ENCODE measurements at places on chromosomes 4 and X. TPM values are rescaled to one million over a fixed set of nuclear protein-coding genes. Genes with fewer than 3 reads are reported as not detected.
A peak's percentile ranks its signal among the peaks of the same experiment; 100 is the strongest.

GRCh38 chr4:155722816-155723499, 35.9 kb upstream of the GUCY1B1 start:
- no peak overlapping the region for H3K27ac ChIP-seq
- DNase-seq: no peak
- H3K4me3 ChIP-seq: no peak overlapping the region
- H3K27me3 ChIP-seq: no peaks in the 10 kb centered on the region

DNA sequence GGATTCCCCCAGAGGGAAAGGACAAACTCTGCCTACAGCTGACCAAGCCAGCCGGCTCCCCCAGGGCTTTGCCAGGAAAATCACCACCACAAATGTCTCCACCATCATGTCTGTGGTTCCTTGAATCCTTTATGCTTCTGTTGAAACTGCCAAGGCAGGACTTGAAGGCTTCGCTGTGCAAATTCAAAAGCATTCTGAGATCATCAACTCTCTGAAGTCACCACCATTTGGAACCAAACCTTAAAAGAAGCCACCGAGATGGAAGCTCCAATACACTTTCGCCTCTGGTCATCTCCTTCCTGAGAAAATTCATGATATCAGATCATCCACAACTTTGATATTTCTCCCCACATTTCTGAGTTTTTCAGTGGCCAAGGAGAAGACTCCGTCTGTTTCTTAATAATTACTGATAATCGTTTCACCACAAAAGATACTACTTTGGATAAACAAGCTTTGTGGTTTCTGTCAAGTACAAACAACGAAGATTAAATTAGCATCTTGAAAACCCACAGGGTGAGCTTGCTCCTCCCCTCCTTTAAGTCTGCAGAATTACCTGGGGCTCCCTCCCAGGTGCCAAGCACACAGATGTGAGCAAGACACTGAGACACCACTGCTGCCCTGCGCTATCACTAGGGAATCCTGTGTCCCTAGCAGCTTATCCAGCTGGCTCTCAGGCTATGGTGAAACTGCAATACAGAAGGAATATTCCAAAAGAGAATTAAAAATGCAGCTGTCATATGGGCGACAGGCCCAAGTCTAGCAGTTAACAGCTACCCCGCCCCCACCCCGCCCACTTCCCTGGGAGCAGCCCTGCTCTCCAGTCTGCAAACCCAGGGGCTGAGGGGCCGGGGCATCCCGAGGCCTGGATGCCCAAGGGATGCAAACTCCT, 125.0 kb upstream of the TBL1X start:
- no peaks in the 10 kb centered on the region for H3K36me3 ChIP-seq
- H3K4me1 ChIP-seq: peaks cover 52% of the 10 kb centered on the region
- no peaks in the 10 kb centered on the region for H3K27me3 ChIP-seq
- peak; percentile 57 for DNase-seq
- H3K4me3 ChIP-seq: peak overlapping the region; percentile 24

GRCh38 chr4:136664988-136665387, 867.3 kb downstream of the PCDH18 start:
- H3K27me3 ChIP-seq: no peaks in the 10 kb centered on the region
- DNase-seq: no peak
- no peak overlapping the region for H3K27ac ChIP-seq
- H3K4me3 ChIP-seq: no peak overlapping the region
- no peaks in the 10 kb centered on the region for H3K36me3 ChIP-seq

The TMPRSS11E gene
- not detected for total RNA-seq

GRCh38 chr4:94746746-94747145, 11.0 kb upstream of the BMPR1B start:
- no peak for DNase-seq
- no peak overlapping the region for H3K27ac ChIP-seq
- no peaks in the 10 kb centered on the region for H3K4me1 ChIP-seq
- H3K36me3 ChIP-seq: no peaks in the 10 kb centered on the region
- no peak overlapping the region for H3K4me3 ChIP-seq
- H3K27me3 ChIP-seq: no peaks in the 10 kb centered on the region

GRCh38 chr4:69484011-69484410, 11.7 kb downstream of the UGT2B4 start:
- H3K36me3 ChIP-seq: no peaks in the 10 kb centered on the region
- no peak for DNase-seq
- no peak overlapping the region for H3K4me3 ChIP-seq
- H3K27ac ChIP-seq: no peak overlapping the region

- no peaks in the 10 kb centered on the region for H3K27me3 ChIP-seq
- H3K36me3 ChIP-seq: no peaks in the 10 kb centered on the region
- H3K27ac ChIP-seq: no peak overlapping the region
- H3K4me1 ChIP-seq: no peaks in the 10 kb centered on the region
- no peak overlapping the region for H3K4me3 ChIP-seq
Measured at GRCh38 chrX:149312988-149313387, 192.1 kb downstream of the IDS start.

GRCh38 chr4:118842055-118842454, 6.1 kb upstream of the SEC24D start:
- no peak overlapping the region for H3K27ac ChIP-seq
- no peak overlapping the region for H3K4me3 ChIP-seq
- H3K4me1 ChIP-seq: no peaks in the 10 kb centered on the region
- no peak for DNase-seq

GRCh38 chr4:115360431-115360830, 247.0 kb upstream of the NDST4 start:
- no peaks in the 10 kb centered on the region for H3K36me3 ChIP-seq
- DNase-seq: no peak
- no peaks in the 10 kb centered on the region for H3K27me3 ChIP-seq

The BEND2 gene
- not detected for total RNA-seq

DNA sequence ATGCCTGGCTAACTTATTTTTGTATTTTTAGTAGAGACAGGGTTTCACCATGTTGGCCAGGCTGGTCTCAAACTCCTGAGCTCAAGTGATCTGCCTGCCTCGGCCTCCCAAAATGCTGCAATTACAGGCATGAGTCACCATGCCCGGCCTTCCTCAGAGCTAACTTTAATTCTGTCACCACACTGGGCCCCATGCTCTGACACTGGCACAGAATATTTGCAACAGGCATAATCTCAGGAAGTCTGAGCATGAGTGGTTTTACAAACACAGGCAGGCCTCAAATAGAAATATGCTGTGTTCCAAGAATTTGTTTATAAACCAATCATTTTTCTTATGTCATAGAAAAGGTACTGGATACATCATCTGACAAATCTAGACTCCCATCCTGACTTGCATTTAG, 32.7 kb upstream of the FAM9C start:
- H3K36me3 ChIP-seq: no peaks in the 10 kb centered on the region
- H3K4me1 ChIP-seq: peaks cover 67% of the 10 kb centered on the region
- peak overlapping the region; percentile 21 for H3K27ac ChIP-seq
- no peak for DNase-seq
- no peak overlapping the region for H3K4me3 ChIP-seq
- H3K27me3 ChIP-seq: no peaks in the 10 kb centered on the region

- H3K27ac ChIP-seq: no peak overlapping the region
- H3K4me3 ChIP-seq: no peak overlapping the region
- no peaks in the 10 kb centered on the region for H3K36me3 ChIP-seq
- peaks cover 4% of the 10 kb centered on the region for H3K27me3 ChIP-seq
Measured at GRCh38 chr4:26001413-26001812, 87.4 kb downstream of the SMIM20 start.

- no peak for DNase-seq
- H3K4me1 ChIP-seq: no peaks in the 10 kb centered on the region
- no peaks in the 10 kb centered on the region for H3K27me3 ChIP-seq
- no peak overlapping the region for H3K4me3 ChIP-seq
Measured at GRCh38 chr4:161642708-161643107, 521.1 kb downstream of the FSTL5 start.

DNA sequence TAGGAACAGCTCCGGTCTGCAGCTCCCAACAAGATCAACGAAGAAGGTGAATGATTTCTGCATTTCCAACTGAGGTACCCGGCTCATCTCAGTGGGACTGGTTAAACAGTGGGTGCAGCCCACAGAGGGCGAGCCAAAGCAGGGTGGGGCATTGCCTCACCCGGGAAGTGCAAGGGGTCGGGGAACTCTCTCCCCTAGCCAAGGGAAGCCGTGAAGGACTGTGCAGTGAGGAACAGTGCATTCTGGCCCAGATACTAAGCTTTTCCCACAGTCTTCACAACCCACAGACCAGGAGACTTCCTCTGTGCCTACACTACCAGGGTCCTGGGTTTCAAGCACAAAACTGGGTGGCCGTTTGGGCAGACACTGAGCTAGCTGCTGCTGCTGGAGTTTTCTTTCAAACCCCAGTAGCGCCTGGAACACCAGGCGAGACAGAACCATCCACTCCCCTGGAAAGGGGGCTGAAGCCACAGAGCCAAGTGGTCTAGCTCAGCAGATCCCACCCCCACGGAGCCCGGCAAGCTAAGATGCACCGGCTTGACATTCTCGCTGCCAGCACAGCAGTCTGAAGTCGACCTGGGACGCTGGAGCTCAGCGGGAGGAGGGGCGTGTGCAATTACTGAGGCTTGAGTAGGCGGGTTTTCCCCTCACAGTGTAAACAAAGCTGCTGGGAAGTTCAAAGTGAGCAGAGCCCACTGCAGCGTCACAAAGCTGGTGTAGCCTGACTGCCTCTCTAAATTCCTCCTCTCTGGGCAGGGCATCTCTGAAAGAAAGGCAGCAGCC, 84.6 kb downstream of the THOC2 start:
- H3K36me3 ChIP-seq: peaks cover 15% of the 10 kb centered on the region
- peaks cover 8% of the 10 kb centered on the region for H3K4me1 ChIP-seq
- H3K4me3 ChIP-seq: no peak overlapping the region
- H3K27me3 ChIP-seq: no peaks in the 10 kb centered on the region
- no peak overlapping the region for H3K27ac ChIP-seq

DNA sequence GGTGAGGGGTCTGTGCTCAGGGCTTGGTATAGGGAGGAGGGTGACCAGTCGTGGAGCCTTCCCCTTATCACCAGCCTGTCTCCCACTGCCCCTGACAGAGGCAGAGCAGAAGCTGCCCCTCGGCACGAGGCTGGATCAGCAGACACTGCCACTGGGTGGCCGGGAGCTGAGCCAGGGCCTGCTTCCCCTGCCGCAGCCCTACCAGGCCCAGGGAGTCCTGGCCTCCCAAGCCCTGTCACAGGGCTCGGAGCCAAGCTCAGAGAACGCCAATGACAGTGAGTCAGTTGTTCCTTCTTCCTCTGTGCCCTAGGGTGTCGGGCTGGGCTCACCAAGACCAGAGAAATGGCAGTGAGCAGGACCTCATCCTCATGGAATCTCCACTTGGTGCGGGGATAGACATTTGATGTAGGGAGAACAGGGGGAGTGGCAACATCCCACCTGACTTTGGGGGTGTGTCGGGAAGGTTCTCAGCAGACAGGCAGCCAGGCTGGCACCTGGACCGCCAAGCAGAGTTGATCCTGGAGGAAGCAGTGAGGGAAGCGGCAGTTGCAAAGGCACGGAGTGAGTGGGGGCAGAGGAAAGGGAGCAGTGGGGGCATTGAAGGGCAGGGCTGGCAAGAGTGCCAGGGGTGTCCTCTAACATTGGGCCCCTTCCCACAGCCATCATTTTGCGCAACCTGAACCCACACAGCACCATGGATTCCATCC, 14.3 kb upstream of the UBA1 start:
- H3K4me1 ChIP-seq: no peaks in the 10 kb centered on the region
- DNase-seq: no peak
- H3K4me3 ChIP-seq: no peak overlapping the region
- H3K36me3 ChIP-seq: peaks cover 78% of the 10 kb centered on the region
- H3K27ac ChIP-seq: no peak overlapping the region

- no peak for DNase-seq
- H3K4me3 ChIP-seq: no peak overlapping the region
- no peaks in the 10 kb centered on the region for H3K36me3 ChIP-seq
- H3K4me1 ChIP-seq: no peaks in the 10 kb centered on the region
- H3K27ac ChIP-seq: no peak overlapping the region
- no peaks in the 10 kb centered on the region for H3K27me3 ChIP-seq
Measured at GRCh38 chr4:8939160-8939839, 67.7 kb upstream of the HMX1 start.

DNA sequence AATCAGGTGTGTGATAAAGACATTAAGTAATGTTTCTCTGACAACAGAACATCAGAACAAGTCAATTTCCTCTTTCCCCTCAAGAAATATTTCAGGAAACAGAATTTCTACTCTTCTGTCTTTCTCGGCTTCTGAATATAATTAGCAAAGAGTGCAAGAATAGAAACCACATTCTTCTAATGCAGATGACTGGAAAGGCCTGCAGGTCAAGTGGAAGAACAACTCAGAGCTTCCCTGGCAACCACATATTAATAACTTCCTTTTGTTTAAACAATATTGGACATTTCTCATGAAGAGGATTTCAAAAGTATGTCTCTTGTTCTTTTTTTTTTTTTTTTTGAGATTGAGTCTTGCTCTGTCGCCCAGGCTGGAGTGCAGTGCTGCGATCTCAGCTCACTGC, 225.5 kb downstream of the PARM1 start:
- no peak for DNase-seq
- H3K36me3 ChIP-seq: no peaks in the 10 kb centered on the region
- no peaks in the 10 kb centered on the region for H3K4me1 ChIP-seq
- H3K27me3 ChIP-seq: no peaks in the 10 kb centered on the region

DNA sequence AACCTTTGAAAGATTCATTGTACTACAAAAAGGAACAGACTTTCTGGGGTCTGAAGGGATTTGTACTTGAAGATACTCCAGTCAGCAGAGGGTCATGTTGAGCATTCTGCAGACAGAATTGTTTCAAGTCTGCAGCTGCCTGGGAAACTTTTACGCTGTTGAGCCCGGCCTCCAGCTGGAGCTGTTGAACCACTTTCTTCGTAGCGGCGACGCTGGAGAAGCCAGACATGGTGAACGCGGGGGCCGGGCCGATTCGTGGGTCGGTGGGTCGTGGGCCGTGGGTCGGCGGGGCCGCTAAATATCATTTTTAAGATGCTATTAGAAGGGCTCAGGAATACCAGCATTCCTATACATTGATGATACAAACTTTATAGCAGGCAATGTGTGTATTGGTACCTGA, 12.0 kb upstream of the RTL9 start:
- no peaks in the 10 kb centered on the region for H3K36me3 ChIP-seq
- H3K4me1 ChIP-seq: no peaks in the 10 kb centered on the region
- no peak for DNase-seq
- no peak overlapping the region for H3K27ac ChIP-seq
- H3K27me3 ChIP-seq: no peaks in the 10 kb centered on the region

The SRPX2 gene
- not detected for total RNA-seq

GRCh38 chr4:54395013-54395527, 166.0 kb downstream of the PDGFRA start:
- H3K4me3 ChIP-seq: no peak overlapping the region
- H3K27me3 ChIP-seq: no peaks in the 10 kb centered on the region
- no peaks in the 10 kb centered on the region for H3K4me1 ChIP-seq

The ETNPPL gene
- not detected for total RNA-seq

DNA sequence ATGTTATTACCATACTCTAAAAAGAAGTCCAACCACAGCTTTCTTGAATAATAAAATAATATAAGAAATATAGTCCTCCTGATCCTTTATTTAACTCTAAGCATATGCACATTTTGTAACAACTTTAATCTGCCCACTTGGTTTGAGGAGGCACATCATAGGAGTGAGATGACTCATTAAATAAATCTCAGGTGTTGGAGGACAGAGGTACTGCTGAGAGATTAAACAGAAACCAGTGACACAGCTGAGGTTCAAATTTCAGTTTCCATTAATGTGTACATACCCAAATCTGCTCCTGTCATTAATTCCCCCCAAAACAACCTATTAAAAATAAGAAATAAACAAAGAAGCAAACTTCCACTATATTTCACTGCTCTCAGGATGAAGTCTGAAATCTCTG, 211.0 kb downstream of the KCTD8 start:
- H3K27me3 ChIP-seq: no peaks in the 10 kb centered on the region
- no peaks in the 10 kb centered on the region for H3K4me1 ChIP-seq
- H3K36me3 ChIP-seq: no peaks in the 10 kb centered on the region
- no peak overlapping the region for H3K4me3 ChIP-seq
- DNase-seq: no peak
- no peak overlapping the region for H3K27ac ChIP-seq
